ENCODE measurements at places on chromosomes 2 and 18.
A peak's percentile ranks its signal among the peaks of the same experiment; 100 is the strongest.

DNA sequence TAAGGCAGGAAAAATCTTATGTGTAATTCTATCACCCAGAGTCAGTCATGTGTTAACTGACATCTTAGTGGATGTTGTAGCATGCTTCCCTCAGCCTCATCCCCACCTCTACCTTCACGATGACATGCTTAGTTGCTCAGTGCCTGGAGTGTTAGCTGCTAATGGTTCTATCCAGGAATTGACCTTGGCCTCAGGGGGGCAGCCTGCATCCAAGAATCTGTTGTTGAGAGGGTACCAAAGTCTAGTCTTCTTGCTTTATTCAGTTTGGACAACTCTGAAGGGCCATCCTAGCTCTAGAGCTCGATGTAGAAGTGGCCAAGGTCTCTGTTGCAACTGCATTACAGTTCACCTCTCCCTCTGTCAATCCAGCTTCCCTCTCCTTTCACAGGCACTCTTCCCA is 61.2 kb downstream of the ACYP2 start:
- DNase-seq = peak; percentile 3

GRCh38 chr2:219419012-219419324 is 791 bp downstream of the DES start:
- no peak for DNase-seq

DNA sequence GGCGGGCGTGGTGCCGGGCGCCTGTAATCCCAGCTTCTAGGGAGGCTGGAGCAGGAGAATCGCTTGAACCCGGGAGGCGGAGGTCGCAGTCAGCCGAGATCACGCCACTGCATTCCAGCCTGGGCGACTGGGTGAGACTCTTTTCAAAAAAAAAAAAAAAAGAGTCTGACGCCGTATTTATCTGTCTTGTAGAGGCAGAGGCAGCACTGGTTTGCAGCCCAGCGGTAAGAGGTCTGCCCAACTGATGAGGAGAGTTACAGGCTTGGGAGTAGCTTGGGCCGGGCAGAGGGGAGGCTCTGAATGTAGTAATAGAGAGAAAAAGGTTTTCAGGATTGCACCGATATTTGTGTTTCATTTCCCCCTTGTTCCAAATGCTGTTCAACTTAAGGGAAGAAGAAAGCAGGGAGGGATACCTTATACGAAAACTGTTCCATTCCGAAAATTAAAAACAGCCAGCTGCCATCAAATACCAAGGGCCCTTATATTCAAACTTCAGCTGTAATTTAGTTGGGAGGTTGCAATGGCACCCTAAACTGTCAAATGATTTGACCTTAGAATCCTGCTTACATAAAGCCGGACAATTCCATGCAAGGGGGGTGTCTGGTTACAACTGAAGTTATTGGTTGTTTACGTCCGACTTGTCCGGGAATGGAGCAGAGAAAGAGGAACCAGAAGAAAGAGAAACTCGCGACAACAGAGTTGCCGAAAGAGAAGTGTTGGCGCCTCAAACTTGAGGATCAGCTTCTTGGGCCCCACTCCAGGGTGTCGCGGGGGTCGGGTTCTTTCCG is 9.2 kb upstream of the SP9 start:
- no peak for DNase-seq

- DNase-seq = no peak
Observed at GRCh38 chr2:164771897-164772296, 69.7 kb downstream of the COBLL1 start.

DNA sequence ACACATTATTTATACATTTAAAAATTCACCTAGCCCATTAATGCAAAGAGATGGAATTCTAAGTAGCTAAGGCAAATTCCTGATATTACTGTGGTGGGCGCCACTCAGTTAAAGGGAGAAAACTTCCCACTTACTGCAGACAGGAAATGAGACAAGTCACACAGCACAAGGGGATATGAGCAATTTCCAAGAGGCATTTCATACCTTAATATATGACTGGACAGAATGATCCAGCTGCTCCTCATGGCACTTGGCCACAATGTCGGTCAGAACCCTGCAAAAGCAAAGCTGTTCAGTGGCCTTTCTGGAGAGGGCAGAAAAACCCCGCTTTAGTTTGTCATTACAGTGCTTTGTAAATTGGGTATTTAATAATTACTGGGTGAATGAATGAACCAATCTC is 121.4 kb upstream of the CCDC195 start:
- no peak for DNase-seq

- DNase-seq = no peak
Observed at GRCh38 chr2:88831071-88831791, 139.8 kb downstream of the RPIA start.

GRCh38 chr2:229371086-229371485 is 100.0 kb upstream of the PID1 start:
- DNase-seq = no peak

DNA sequence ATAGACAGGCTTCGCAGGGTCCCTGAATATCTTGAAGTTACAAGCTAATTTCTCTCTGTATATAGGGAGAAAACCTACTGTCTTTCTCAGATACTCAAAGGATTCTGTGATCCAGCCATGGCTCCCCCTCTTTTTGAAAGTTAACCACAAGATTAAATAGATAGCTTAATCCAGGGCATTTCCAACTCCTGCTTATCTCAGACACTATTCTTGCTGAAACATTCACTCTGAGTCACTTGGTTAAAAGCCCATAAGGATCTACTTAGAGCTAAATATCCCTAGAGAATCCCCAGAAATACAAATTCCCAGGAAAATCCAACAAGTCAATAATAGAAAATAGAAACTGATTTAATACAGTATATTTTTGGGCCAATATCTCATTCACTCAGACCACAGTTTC is 179.1 kb upstream of the LYPD1 start:
- no peak for DNase-seq

- no peak for DNase-seq
Observed at GRCh38 chr2:111966241-111966640, 67.8 kb downstream of the MERTK start.

- DNase-seq = no peak
Observed at GRCh38 chr18:3110034-3110752, 97.2 kb upstream of the LPIN2 start.

GRCh38 chr18:621291-622043 is 24.7 kb downstream of the CLUL1 start:
- no peak for DNase-seq

GRCh38 chr2:68426848-68427579 is 40.1 kb downstream of the FBXO48 start:
- no peak for DNase-seq

DNA sequence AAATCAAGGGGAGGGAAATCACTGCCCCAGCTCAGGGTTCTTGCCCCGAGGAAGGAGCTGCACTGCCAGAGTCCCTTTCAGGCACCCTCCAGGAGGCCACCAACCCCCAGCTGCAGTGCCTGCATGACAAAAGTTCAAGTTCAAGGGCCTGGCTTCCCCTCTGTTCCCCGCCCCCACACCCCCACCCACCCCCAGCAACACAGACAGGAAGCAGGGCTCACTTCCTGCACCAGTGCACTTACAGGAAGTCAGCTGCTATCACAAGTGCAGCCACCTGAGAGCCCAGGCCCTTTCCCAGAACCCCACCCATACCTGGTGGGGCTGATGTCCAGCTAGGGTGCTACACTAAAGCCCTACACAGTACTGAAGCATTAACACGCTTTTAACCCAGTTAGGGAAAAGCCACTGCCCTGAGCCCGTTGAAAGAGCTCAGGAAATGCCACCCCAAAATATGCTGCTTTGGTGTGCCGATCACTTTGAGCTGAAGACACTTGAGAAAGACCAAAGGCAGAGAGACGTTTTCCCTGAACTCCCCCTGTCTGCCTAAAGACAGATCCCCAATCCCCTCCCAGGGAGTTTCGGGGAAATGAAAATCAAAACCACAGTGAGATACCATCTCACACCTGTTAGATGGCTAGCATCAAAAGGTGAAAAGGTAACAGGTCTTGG is 109.9 kb upstream of the CAB39 start:
- DNase-seq = peak; percentile 61

GRCh38 chr2:234911271-234911670 is 40.5 kb upstream of the SH3BP4 start:
- no peak for DNase-seq

- no peak for DNase-seq
Observed at GRCh38 chr18:32930695-32931301, 158.0 kb upstream of the KLHL14 start.

DNA sequence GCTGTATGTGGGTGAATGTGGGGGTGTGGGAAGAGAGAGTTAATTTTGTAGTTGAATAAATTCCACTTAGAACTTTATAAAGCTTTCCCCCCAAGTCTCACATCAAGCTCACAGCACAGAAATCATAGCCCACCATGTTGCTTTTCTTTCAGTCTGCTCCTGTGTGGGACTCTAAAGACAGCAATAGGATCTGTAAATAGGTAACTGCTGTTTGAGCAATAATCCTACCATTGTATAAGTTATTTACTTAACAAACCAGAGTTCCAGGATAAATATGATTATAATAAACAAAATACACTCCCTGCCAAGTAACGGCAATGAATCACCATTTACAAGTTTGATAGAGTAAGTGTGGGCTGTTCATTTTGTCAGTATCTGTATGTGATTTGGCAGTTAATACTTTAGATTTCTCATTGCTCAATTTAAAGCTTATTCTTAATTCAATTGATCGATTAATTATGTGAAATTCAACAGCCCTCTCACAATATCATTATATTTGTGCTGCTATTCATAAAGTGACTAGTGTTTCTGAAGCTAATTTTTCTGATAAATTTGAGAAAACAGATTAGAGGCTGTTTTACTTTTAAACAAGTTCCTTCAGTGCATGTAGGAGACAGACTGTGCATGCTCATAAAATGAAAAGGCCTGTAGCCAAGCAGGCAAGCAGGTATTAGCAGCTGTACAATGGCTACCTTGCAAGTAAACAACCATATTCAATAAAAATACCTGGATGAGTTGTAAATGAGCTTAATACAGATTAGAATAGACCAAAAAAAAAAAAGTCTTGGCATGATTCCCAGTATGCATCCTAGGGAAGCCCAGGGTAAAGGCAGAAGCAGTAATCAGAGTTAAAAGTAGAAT is 142.7 kb downstream of the PDE11A start:
- DNase-seq = no peak

DNA sequence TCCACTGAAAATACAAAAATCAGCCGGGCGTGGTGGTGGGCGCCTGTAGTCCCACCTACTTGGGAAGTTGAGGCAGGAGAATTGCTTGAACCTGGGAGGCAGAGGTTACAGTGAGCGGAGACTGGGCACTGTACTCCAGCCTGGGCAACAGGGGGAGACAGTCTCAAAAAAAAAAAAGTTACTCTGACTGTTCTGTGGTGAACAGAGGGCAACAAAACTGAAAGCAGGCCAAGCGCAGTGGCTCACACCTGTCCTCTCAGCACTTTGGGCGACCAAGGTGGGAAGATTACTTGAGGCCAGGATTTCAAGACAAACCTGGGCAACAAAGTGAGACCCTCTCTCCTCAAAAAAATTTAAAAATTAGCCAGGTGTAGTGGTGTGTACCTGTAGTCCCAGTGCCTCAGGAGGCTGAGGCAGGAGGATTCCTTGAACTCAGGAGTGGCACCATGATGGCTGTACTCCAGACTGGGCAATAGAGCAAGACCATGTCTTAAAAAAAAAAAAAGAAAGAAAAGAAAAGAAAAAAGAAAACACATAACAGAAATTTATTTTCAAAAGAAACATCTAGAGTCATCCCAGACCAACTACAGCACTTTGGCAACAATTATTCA is 13.6 kb upstream of the RTN4 start:
- no peak for DNase-seq

GRCh38 chr2:147398996-147399395 is 445.8 kb upstream of the ACVR2A start:
- DNase-seq = no peak

DNA sequence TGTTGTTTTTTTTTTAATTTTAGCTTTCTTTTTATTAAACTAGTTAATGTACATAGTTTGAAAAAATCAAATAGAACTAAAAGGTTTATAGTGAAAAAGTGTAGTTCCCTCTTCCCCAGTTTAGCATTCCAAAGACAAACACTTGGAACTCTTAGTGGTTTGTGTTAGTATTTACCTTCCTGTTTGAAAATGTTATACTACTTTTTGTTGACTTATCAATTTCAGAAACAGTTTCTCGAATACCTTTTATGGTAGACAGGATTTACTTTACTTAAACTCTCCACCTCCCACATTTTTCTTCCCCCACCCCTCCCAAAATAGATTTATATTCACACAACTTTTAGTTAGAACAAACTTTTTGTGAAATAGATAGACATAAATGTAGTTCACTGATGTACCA is 26.7 kb downstream of the PLEKHA3 start:
- no peak for DNase-seq

DNA sequence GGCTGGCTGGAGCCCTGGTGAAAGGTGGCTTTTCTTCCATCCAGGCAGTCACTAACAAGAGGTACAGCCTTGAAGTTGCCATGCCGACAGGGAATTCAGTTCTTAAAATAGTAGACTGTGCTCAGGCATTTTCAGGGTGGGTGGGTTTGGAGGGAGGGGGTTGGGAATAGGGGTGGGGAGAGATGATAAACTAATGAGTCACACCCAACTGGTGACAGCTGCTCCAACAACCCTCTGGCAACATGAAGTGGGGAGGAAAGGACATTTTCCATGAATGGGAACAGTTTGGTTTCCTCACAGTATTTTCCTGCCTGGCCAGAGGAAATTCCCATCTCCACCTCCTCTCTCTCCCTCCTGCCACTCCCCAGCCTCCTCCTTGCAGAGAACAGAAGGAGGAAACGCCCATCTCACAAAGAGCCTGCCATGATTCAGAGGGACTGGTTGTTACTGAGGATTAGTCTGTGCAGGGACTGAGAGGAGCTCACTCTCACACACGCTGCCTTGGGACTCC is 113.0 kb upstream of the SLC1A4 start:
- DNase-seq = no peak

- no peak for DNase-seq
Observed at GRCh38 chr18:55243255-55243654, 284.0 kb upstream of the CCDC68 start.

- no peak for DNase-seq
Observed at GRCh38 chr2:175187378-175187777, 5.9 kb upstream of the ATP5MC3 start.

DNA sequence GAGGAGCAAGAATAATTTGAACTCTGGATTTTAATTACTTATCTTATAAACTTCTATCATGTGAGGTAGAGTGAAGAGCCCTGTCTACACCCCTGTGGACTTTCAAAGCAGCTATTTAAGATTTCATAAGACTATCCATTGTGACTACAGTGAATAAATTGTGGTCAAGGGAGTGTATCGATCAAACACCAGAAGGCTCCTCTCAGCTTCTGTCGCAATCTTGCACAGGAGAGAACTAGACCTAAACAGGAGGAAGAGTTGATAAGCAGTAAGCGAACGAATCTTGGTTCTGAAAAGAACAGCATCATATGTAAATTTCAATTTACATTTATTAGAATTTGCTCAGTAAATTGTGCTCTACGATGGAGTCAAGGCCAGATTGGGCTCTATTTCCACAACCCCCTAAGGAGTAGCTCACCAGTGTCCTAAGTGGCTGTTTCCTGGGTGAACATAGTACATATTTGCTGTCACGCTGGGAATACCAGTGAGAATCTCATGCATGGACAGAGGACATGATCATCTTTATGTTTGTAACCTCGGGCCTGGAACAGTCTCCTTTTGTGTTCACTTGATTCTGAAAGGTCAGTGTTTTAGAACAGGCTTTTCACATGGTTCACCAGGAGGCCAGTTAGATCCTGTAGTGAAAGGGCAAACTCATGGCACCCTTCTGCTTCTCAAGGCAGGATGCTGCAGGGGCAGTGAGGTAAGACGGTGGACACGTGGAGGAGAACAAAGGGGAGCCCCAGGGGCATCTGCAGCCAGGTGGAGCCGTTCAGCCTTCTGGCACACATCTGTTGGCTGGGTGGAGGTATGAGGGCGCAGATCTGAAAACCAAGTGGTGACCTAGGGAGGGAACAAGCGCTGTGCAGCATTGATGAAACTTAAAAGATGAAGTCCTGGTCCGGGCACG is 33.3 kb downstream of the NPAS2 start:
- no peak for DNase-seq
